NCI-H1105 treated with DMSO at 0.1 percent for 48 hours (cell line): ENCODE measurements at places on chromosomes 1 and 21.

DNA sequence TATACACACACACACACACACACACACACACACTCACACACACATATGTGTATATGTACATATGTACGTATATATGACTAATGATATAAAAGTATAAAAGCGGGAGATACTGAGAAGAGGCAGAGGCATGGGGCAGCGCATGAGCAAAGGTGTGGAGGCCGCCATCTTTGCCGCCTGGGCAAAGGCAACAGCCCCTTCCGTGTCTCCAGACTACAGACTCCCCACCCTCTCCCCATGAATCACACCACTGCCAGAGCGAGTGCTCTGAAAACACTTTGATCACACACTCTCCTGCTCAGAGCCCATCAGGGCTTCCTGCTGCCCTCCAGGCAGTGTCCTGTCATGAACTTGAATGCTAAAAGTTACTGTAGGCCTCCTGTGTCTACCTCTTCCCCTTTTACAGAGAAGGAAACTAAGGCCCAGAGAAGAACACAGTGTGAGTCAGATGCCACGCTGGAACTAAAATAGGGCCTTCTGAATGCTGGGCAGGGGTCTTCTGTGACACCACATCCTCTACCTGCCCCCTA lies 54.7 kb upstream of the SSBP3 start:
- no peak for DNase-seq

GRCh38 chr1:44694863-44695478 lies 20.5 kb downstream of the ARMH1 start:
- no peak for DNase-seq

DNA sequence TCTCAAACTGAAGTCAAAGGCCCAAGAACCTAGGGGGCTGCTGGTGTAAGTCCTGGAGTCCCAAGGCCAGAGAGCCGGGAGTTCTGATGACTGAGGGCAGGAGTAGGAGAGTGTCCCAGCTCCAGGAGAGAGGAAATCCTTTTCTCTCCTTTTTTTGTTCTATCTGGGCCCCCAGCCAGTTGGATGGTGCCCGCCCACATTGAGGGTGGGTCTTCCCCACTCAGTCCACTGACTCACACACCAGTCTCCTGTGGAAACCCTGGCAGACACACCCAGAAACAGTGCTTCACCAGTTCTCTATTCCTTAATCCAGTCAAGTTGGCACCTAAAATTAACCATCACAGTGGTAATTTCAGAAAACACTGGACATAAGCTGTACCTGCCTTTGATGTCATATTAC lies 12.7 kb upstream of the WDR26 start:
- DNase-seq: no peak

- no peak for DNase-seq
Measured at GRCh38 chr1:207342332-207342731, 20.9 kb downstream of the CD55 start.
